AML-193 (cell line): ENCODE measurements at places on chromosomes 16 and 17.

GRCh38 chr17:79022507-79022991, 1.4 kb upstream of the C1QTNF1 start:
- no peak for DNase-seq

GRCh38 chr17:34981538-34982241, 1.4 kb downstream of the LIG3 start:
- DNase-seq = no peak

DNA sequence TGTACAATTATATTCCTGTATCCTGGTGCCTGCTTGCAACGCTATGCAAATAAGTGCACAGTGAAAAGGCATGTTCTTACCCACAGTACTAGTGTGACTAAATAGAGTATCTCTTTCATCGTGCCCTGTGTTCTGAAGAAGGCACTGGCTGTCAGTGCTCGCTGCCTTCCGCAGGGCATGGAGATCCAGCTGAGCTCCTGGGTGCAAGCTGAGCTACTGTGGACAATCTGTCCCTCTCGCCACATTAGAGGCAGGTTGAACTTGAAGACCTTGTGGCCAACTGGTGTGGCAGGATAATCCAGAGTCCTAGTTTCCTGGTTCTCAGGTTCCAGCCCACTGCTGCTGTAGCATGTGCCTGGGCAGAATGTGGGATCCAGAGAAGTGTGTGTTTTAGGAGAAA, 1.9 kb upstream of the ST6GALNAC1 start:
- no peak for DNase-seq

DNA sequence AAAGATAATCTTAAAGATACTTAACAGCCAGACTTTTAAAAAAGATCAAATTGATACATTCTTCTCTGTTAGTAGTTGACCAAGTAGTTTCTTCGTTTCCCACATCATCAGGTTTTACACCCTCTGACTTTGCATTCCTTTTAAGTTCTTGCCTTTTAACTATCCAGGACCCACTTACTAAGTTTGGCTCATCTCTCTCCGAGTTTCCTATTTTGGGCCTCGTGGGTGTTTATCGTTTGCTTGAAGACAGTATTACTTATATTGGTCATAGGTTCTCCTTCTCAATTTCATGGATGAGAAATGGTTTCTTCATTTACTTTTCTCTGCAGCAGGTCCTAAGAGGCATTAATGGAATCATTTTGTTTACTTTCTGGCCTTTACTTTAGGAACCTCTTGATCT, 43.2 kb downstream of the RPA1 start:
- no peak for DNase-seq

DNA sequence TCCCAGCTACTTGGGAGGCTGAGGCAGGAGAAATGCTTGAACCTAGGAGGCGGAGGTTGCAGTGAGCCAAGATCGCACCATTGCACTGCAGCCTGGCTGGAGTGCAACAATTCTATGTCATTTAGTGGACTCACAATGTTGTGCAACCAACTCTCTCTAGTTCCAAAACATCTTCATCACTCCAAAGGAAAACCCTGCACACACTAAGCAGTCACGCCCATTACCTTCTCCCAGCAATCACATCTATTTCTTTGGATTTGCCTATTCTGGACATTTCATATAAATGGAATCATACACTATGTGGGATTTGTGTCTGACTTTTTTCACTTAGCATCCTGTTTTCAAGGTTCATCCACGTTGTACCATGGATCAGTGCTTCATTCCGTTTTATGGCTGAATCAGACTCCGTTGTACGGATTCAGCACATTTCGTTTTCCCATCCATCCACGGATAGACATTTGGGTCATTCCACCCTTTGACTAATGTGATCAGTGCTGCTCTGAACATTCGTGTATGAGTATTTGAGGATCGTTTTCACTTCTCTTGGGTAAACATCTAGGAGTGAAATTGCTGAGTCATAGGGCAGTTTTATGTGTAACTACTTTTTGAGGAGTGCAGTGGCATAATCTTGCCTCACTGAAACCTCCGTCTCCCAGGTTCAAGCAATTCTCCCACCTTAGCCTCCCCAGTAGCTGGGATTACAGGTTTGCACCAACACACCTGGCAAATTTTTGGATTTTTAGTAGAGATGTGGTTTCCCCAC, 45.4 kb upstream of the EMP2 start:
- no peak for DNase-seq

- DNase-seq = no peak
Measured at GRCh38 chr16:22323959-22324786, 27.0 kb downstream of the POLR3E start.

DNA sequence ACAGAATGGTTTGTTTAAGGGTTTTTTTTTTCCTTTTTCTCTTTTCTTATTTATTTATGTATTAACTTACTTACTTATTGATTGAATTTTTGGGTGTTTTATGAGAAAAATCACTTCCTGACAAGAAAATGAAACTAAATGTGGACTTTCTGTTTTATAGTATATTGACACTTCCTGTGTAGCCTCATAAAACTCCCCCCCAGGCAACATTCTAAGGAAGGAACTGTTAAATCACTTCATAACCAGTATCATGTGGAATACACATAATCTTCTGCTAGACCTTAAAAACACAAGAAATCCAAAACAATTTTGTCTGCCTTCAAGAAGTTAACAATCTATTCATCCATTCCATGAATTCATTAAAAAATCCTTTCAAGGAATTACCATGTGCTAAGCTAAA, 164.1 kb upstream of the TOM1L1 start:
- DNase-seq = no peak

- DNase-seq = no peak
Measured at GRCh38 chr17:49452201-49452600, 37.5 kb upstream of the PHB1 start.

DNA sequence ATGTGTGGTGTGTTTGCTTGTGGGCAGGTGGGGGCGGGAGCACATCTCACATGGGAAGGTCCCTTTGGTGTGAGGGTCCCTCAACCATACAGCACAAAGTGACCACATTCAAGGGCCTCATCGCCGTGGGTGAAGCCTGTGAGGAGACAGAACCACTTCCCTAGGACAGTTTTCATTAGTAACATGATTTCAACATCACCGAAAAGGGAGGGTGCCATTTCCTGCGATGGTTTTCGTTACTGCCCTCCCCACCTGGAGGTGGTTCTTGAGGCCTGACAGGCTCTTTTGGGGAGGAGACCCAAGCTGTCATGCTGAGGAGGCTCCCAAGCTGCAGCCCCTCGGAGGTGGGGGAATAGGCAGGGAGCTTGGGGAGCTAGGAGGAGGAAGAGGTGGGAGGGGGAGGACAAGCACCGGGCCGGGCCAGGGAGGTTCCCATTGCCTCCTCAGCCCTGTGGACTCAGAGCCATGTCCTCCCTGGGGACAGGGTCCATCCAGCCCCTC, 9.5 kb downstream of the CD300LB start:
- DNase-seq = peak; percentile 88

DNA sequence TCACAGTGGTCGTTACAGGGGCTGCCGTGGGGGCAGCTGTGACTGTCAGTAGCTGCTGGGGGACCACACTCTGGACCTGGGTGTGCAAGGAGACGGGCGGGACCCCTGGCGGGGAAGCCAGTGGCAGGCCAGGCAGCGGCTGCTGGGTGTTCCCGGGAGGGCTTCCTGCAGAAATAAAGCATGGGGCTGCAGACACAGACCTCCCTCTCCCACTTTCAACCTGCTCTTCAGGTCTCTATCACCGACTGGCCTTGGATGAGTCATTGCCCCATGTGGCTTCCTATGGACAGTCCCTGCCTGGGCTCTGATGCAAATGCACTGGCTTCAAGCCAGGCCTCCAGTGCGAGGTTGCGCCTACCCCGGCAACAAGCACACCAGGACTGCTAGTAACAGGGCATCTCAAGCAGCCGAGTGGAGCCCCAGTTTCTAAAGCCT, 17.2 kb downstream of the SREBF1 start:
- peak; percentile 56 for DNase-seq

DNA sequence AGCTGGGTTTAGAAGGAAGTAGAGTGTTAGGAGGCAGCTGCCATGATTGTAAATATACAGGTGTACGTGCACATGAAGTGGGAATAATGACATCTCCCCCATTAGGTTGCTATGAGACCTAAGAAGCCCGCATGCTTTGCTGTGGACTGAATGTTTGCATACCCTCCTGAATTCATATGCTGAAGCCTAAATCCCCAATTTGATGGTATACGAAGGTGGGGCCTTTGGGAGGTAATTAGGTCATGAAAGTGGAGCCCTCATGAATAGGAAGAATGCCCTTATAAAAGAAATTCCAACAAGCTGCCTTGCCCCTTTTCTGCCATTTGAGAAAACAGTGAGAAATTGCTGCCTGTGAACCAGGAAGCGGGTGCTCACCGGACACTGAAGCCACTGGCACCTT, 44.0 kb downstream of the CCDC182 start:
- no peak for DNase-seq

- DNase-seq = no peak
Measured at GRCh38 chr17:81025741-81026129, 9.2 kb upstream of the BAIAP2 start.

- DNase-seq = no peak
Measured at GRCh38 chr17:58308173-58308984, 20.2 kb downstream of the TSPOAP1 start.

GRCh38 chr17:4509401-4509800, 10.7 kb downstream of the SPNS2 start:
- DNase-seq = no peak

- no peak for DNase-seq
Measured at GRCh38 chr17:18968945-18969887, 17.3 kb downstream of the SLC5A10 start.

- no peak for DNase-seq
Measured at GRCh38 chr17:83057397-83057761, 22.0 kb upstream of the METRNL start.

DNA sequence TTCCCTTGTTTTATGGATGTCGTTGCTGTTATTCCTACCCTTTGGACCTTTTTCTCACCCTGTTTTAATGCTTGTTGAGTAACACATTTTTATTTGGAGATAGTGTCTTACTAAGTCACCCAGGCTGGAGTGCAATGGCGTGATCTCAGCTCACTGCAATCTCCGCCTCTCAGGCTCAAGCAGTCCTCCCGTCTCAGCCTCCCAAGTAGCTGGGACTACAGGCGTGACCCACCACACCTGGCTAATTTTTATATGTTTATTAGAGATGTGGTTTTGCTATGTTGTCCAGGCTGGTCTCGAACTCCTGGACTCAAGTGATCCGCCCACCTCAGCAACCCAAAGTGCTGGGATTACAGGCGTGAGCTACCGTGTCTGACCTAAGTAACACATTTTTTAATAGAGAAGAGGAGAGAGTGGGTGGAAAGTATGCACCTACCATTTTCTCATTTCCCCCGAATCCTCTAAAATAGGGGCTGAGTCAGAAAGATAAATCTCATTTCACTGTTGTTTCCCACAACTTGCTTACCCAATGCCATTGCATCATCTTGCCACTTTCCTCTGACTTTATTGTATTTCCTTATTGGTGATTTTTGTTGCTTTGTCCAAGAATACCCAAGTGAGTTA, 7.0 kb downstream of the DHX40 start:
- DNase-seq = peak; percentile 23

DNA sequence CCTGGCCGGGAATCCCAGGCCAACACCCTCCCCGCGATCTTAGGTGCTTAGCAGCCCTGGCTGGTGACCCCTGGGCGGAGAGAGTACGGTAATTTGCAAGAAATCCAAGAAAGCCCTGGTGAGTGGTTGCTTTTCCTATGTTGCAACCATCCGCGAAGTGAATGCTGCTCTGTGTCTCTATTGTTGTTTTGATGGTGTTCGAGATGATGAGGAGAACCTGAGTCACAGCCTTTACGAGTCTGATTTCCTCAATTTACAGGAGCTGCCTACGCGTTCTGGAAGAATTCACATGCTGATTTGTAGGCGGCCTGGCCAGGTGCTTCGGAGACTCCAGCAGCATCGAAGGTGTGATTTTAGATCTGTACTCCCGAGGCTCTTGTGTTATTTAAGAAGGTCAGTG, 63.3 kb downstream of the TMEM235 start:
- DNase-seq = no peak

DNA sequence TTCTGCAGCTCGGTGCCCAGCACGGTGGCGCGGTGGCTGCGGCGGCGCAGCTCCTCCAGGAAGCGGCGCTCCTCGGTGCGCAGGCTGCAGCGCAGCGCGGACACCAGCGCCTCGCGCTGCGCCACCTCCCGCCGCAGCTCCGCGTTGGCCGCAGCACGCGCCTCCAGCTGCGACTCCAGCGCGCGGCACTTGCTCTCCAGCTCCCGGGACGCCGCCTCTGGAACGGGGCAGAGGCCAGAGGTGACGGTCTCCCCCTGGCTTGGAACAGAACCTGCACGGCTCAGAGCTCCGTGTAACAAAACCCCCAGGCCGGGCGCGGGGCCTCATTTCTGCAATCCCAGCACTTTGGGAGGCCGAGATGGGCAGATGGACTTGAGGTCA, 13.2 kb upstream of the CLUH start:
- no peak for DNase-seq

- DNase-seq = no peak
Measured at GRCh38 chr17:9456330-9456729, 119.3 kb downstream of the STX8 start.

DNA sequence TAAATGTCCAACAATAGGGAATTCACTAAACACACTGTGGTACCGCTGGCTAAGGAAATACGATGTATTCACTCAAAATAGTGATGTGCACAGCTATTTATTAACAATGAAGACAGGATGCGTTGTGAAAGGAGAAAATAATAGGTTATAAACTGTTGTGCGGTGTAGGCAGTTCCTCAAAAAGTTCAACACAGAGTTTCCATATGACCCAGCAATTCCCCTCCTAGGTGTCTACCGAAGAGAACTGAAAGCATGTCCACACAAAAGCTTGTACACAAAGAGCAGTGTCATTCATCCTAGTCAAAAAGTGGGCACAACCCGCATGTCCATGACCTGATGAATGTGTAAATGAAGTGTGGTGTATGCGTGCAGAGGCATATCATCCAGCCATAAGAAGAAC, 1.2 kb upstream of the CES1 start:
- DNase-seq = no peak

DNA sequence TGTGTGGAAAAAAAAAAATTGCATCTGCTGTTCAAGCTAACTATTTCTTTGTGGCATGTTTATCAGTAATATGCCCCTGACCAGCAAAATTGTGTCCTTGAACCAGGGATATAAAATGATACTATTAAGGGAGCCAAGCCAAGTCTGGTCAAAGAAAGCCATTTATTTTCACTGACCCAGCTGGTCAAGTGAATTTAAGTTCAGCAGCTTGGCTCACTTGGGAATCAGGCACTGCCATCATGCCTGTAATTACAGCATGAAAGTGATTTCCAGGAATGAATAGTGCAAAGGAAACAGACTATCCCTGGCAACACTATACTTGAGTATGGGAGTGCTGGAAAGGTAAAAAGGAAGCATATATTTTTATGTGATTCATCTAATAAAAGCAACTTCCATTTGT, 934.6 kb upstream of the CDH8 start:
- DNase-seq = no peak
